ENCODE measurements at places on chromosomes 2 and 18.
A peak's percentile ranks its signal among the peaks of the same experiment; 100 is the strongest.

DNA sequence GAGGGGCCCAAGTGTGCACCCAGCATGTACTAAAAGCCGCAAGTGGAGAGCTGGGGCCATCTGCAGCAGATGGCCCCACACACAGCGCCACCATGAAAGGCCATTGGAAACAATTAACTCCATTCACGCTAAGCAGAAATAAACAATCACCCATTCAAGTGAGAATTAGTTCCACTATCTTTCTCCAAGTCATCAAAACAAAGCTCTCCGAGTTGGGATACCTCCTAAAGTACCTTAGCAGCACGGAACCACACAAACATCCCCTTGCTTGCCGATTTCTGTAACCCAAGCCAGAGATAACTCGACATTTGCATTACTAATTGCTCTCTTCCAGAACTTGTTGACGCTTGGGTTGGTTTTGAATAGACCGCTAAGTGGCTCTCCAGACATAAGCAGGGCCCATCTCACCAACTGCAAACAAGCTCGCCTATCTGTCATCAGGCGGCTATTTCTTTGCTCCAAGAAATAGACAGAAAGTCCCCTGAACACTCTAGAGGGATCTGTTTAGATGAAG lies 840.6 kb upstream of the SALL3 start:
- DNase-seq, result no peak

DNA sequence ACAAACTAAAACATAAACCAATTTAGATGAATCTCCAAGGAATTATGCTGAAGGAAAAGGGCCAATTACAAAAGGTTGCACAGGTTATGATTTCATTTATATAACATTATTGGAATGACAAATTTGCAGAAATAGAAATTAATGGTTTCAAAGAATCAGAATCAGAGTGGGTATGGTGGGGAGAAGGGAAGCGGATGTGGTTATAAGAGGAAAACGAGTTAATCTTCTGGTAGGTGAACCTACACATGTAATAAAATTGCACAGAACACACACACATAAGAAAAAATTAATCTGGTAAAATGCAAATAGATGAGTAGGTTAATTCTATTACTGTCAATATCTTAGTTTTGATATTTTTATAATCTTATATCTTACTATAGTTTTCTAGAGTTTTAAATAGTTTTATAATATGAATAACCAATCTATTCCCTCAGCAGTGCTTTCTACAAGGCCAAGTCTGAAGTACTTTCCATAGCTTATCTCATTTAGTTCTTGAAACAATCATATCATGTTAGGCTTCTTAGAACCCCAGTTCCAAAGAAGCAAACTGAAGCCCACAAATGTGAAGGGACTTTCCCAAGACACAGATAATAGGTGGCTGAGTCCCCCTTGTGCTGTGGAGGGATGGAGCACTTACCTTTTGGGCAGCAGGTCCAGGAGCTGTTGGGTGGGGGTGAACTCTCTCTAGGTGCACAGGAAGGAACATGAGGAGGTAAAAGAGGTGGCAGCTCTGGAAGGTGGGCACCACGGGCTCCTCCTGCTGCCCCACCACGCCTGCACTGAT lies 31.5 kb downstream of the ZNF519 start:
- no peak for DNase-seq

GRCh38 chr2:203740871-203741281 lies 34.4 kb downstream of the CD28 start:
- DNase-seq, result peak; percentile 63

- DNase-seq, result no peak
Observed at GRCh38 chr18:10291568-10291981, 162.9 kb upstream of the APCDD1 start.

- DNase-seq, result no peak
Observed at GRCh38 chr2:183458460-183458859, 334.2 kb downstream of the NUP35 start.

- DNase-seq, result no peak
Observed at GRCh38 chr2:104846786-104847585, 6.9 kb upstream of the POU3F3 start.

- DNase-seq, result no peak
Observed at GRCh38 chr18:76615065-76615733, 120.2 kb upstream of the ZNF516 start.

DNA sequence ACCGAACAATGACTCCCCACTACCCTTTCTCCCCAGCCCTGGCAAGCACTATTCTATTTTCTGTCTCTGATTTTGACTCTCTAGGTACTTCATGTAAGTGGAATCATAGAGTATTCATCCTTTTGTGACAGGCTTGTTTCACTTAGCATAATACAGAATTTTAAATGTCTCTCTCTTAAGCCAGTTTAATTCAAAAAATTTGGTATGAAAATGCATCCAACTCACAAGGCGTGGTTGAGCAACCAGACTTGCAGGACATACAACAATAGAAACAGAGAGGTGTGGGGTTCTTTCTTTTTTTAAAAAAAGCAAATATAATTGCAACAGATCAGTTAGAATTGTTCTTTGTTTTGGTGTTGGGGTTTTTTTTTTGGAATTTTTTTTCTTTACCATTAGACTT lies 47.6 kb upstream of the TMEM87B start:
- no peak for DNase-seq

- DNase-seq, result no peak
Observed at GRCh38 chr2:85774126-85774978, 20.6 kb downstream of the ATOH8 start.

GRCh38 chr18:40109252-40110049 lies 1845.6 kb upstream of the PIK3C3 start:
- DNase-seq, result no peak

DNA sequence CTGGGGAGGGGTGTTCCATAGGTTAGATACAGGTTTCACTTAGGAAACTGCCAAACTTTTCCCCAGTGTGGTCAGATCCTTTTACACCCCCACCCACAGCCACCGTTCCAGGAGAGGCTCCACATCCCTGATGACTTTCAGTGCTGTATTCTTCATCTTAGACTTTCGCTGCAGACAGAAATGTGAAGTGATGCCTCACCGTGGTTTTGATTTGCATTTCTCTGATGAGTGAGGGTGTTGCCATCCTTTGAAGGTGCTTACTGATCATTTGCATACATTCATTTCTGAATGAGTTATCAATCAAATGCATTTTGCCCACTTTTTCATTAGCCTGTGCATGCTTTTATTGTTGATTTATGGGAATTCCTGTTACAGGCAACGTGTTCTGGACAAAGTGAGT lies 14.9 kb downstream of the COPS9 start:
- no peak for DNase-seq

DNA sequence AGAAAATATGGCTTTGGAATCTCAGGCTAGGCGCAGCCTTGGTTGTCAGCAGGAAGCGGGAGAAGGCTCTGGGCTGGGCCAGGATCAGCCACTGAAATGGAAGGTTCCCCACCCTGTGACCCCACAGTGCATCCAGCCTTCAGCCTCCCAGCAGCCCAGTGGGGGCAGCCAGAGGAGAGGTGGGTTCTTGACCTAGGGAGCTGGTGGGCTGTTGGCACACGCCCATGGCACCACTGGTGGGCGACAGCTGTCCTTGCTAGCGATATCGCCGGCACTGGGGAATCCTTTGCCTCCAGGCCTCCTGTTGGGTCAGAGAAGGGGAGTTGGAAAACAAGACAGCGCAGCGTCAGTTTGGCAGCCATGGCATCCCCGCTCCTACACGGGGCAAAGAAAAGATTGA lies 92.4 kb downstream of the KLHL29 start:
- no peak for DNase-seq

GRCh38 chr18:8890957-8891464 lies 185.7 kb downstream of the MTCL1 start:
- no peak for DNase-seq

Measured in activated T-cell treated with anti-CD3 and anti-CD28 coated beads, Interleukin-2, amount 50 U/mL, for 72 hours (primary cell).